ENCODE measurements at places on chromosomes 12 and 14.

GRCh38 chr14:51822499-51822898 is 37.9 kb upstream of the GNG2 start:
- no peak for DNase-seq

DNA sequence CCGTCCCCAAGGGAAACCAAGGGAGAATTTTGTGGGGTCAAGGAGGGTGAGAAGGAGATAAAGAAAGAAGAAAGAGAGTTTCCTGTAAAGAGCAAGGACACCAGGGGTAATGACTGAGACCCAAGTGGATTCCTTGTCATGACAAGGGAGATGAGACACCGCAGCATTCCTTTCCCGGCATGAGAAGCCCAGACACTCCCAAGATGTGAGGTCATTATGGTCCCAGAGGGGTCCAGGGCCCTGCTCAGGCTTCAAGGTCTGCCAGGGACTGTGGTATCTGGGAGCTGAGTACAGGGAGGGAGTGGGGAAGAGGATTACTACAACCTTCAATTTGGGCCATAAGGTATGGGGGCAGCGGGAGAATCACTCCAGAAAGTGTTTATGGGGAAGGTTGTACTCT is 58.1 kb downstream of the SPTB start:
- no peak for DNase-seq

GRCh38 chr12:1974812-1975211 is 29.4 kb downstream of the DCP1B start:
- DNase-seq, result no peak

GRCh38 chr14:102573591-102574046 is 18.8 kb upstream of the RCOR1 start:
- no peak for DNase-seq

GRCh38 chr12:2284857-2285256 is 232.1 kb downstream of the CACNA1C start:
- peak; percentile 34 for DNase-seq

DNA sequence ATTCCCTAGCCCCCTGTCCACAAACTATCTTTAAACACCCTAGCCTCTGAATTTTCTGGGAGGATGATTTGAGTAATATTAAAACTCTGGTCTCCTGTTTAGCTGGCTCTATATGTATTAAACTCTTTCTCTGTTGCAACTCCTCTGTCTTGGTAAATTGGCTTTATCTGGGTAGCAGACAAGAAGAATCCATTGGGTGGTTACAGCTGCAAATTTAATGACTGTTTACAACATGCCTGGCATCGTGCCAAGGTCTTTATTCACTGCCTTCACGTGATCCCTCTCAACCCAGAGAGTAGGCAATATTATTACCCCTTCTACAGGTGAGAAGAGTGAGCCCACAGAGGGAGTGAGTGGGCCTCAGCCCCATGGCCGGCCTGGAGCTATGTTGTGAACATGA is 77.8 kb upstream of the MYL2 start:
- DNase-seq, result no peak

DNA sequence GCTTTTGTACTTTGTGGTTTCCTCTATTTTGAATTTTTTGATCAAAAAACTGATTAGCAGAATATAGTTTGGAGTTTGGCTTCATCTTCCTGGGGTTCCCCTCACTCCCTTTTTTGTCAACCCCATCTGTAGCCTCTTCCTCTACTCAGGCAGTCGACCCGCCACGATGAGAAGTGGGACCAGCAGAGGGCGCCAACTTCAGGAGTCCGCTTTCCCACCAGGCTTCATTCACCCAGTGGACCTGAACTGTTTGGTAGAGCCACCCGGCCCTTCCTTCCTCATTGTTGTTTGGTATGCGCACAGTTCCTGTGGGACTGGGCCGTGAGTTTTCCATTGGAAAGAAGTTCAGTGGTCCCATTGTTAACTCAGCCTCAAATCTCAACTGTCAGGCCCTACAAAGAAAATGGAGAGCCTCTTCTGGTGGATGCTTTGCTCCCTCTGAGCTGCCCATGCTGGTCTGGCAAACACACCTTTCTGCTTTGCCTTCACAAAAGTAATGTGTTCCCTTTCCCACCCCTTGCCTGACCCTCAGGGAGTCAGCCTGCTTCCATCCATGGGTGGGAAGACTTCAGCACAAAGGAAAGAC is 21.7 kb downstream of the TMBIM6 start:
- no peak for DNase-seq

DNA sequence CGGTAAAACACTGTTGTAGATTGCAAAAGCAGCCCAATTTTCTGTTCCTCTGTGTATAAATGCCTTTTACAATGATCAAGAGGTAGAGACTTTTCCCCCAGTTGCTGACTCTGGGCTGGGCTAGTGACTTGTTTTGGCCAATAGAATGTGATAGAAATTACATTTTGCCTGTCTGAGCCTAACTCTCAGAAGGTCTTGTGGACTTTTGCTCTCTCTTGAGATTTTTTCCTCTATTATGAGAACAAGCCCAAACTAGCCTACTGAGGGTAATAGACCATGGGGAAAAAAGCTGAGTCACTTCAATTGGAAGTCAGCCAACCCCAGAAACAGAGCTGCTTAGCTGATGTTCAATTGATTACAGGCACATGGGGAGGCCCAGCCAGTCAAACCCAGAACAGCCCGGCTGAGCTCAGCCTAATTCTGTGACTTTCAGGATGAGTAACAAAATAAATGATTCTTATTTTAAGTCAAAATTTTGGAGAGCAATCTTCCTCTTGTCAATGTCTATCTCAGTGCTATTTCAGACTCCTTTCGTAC is 61.4 kb downstream of the MYF5 start:
- DNase-seq, result peak; percentile 93

GRCh38 chr12:3613641-3614395 is 122.8 kb downstream of the PRMT8 start:
- DNase-seq, result no peak

DNA sequence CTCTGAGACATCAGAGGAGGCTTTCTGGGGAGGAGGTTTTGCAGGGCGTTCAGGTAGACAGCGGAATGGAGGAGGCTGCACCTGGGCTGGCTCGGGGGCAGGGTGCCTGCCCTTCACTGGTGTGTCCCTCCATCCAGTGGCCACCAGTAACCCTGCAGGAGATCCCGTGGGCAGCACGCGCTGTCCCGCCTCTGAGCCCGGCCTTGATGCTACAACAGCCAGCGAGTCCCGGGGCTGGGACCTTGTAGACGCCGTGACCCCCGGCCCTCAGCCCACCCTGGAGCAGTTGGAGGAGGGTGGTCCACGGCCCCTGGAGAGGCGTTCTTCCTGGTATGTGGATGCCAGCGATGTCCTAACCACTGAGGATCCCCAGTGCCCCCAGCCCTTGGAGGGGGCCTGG is 10.0 kb upstream of the ADSS1 start:
- DNase-seq, result no peak

DNA sequence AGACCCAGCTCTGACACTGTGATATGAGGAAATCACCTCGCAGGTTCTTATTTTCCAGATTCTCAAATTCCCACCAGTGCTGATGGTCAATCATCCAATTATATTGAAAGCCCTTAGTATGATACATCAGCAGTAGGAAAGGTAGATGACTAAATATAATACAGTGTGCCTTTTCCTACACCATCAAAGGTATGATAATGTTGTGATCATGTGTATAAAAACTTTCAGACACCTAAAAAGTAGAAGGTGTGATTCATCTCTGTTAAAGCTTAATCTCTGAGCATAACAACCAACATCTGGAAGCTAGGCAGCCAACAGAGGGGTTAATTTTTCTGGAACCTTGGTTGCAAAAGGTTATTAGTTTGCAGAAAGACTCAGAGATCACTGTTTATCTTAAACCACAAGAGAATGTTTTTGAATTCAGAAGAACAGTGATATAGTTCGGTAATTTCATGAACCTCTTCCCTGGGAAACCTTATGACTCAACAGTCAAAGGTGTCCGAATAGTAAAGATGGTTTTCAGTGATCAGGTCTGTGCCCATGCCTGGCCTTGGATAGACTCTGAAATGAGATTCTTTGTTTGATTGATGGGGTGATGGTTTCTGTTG is 122.5 kb downstream of the ETV6 start:
- DNase-seq, result no peak

GRCh38 chr14:64584190-64584589 is 34.4 kb downstream of the PPP1R36 start:
- no peak for DNase-seq

DNA sequence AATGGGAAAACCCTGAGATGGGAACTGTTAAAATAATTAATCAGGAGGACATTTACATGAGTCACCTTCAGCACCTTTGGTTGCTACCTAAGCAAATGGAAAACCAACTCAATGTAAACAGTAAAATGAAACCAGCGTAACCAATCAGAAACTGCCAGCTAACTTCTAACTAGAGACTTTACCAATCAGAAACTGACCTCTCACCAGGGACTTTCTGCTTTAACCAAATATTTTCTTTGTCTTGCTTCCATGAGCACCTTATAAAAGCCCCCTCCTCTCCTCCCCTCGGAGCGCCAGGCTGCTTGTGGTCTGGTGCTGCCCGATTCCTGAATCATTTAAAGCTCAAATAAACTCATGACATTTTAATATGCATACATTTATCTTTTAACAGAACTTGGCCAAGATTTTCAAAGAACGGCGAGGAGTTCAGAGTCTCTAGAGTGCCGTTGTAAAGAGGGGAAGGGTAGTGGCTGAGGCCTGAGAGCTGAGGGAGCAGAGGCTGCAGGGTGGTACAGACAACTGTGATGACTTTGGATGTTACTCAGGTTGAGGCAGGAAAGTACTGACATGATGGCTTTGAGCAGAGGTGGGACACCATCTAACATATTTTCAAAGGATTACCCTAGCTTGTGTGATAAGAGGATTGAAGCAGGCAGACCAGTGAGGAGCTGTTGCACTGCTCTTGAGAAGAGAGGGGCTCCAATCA is 183.6 kb downstream of the CRADD start:
- no peak for DNase-seq

- DNase-seq, result no peak
These were observed 1.4 kb upstream of the TRMT61A start for GRCh38 chr14:103527408-103528145.

DNA sequence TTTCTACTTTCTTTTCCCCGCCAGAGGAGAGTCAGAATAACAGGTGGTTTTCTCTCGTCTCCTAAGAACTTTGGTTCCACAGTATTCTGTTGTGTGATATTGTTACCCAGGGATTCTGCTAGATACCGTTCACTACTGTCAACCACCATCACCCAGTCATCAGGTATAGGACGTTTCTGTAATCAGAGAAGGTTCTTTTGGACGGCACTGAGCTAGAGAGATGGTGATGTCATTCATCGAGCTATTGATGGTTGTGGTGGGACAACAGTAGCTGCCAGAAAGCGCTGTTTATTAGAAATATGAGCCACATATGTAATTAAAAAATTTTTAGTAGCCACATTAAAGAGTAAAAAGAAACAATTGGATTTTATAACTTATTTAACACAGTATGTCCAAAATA is 17.0 kb downstream of the ERC1 start:
- DNase-seq, result no peak

- DNase-seq, result no peak
These were observed 22.9 kb downstream of the RTN1 start for GRCh38 chr14:59847711-59848110.

- DNase-seq, result no peak
These were observed 841.7 kb downstream of the VRK1 start for GRCh38 chr14:97638864-97639263.

GRCh38 chr14:58793131-58793740 is 155.5 kb downstream of the DACT1 start:
- DNase-seq, result no peak

DNA sequence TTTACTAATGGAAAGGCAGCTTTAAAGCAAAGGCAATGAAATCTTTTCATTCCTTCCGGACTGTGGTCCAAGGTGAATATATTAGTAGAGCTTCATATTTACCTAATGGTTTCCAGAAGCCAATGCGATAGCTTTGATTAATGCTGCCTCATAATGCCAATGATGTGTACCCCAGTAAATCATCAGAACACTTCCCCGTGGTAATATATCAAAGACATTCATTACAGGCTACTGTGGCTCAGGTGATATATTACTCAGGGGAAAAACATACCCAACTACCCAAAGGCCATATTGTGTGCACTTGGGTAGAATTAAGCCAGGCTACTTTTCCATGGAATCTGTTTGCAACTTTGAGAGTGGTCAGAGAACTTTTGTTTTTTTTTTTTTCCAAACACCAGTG is 69.4 kb upstream of the DACT1 start:
- no peak for DNase-seq

- no peak for DNase-seq
These were observed 6.0 kb downstream of the CCDC85C start for GRCh38 chr14:99597911-99598600.

All from DMS79 (cell line).